ENCODE measurements at places on chromosomes 7 and 10. TPM values are rescaled to one million over a fixed set of nuclear protein-coding genes. Genes with fewer than 3 reads are reported as not detected.

- DNase-seq, result no peak
These were observed 93.3 kb downstream of the DLG5 start for GRCh38 chr10:77833225-77833624.

DNA sequence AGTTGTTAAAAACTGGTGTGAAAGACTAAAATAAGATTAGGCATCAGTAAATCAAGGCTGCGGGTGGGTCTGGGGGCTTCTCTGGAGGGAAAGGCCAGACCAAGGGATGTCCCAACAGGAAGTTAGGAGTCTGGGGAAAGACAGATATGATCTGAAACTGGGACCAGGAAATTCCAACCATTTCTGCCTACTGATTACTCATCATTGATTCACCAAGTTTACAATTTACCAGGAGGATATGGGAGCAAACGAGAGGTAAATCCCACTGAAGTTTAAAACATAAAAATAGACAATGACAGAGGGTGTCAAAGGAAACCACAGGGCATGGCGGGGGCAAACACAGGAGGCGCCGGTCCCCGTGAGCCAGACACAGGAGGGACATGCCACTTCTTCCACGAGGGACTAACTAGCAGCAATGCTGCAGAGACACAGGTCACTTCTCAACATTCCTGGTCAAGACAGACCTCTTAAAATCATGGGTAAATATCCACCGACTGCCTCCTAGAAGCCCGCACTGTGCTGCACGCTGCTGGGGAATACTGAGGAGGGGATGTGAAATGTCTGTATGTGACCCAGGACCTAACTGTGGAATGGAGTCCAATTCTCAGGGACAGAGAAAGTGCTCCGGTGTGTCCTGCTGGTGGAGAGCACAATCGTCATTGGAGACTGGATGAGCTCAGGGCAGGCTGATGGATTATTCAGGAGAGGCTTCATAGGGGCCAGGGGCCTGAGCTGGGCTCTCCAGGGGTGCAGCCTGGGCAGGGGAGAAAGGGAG lies 153.4 kb upstream of the KLF14 start:
- DNase-seq, result no peak

GRCh38 chr7:123746931-123747488 lies 1.8 kb downstream of the WASL start:
- no peak for DNase-seq

DNA sequence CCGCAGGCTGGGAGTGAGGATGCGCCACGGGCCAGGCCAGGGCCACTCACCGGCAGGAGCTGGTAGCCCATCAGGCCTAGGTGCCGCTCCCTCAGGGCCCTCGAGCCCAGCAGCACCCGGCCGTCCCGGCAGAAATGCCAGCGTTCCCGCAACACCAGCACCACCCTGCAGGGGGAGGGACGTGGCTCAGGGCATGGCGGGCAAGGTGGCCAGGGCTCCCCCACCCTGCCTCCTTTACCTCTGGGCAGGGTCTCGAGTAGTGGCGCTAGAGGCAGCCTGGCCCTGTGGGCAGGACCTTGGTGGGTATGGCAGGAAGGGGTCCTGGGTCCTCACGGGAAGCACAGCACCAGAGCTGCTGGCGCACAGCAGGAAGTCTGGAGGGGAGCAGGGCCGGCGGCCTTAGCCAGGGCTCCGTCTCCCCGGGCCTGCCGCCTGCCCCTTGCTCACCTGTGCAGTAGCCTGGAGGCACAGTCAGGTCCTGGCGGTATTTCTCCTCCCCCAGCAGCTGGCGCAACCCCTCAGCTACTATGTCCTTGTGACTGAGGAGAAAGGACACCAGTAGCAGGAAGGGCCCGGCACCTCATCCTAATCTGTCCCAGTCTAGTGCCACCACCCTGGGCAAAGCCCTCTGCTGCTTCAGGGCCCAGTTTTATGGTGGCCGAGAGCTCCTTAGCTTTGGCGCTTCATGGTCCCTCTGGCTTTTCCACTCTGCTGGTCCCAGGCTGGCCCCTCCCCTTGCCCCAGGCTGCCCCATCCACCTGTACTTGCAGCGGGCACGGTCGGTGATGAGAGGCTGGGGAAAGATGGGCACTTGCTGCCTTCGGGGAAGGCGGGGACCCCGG lies 3.5 kb downstream of the FASTK start:
- peak; percentile 60 for DNase-seq

PCGF6 gene
- 4.5 TPM for total RNA-seq

CLDN4 gene
- total RNA-seq, result 325 TPM

MKI67 gene
- 72.8 TPM for total RNA-seq

Measured in Calu3 (cell line).